ENCODE measurements at places on chromosomes 2 and 18. TPM values are rescaled to one million over a fixed set of nuclear protein-coding genes. Genes with fewer than 3 reads are reported as not detected.

DNA sequence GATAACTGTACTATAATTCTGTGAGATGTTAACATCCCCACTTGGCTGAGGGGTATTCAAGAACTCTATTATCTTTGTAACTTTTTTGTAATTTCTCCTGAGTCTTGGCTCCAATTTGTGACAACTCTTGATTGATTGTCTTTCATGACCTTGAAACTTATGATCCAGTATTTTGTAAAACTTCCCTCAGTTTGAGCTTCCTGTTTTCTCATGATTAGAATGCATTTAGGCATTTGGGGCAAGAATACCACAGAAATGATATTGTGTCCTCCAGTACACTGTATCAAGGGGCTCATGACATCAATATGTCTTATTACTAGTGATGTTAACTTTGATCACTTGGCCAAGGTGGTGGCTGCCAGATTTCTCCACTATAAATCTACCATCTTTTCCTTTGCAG is 37.4 kb downstream of the PNO1 start:
- no peak for DNase-seq

DNA sequence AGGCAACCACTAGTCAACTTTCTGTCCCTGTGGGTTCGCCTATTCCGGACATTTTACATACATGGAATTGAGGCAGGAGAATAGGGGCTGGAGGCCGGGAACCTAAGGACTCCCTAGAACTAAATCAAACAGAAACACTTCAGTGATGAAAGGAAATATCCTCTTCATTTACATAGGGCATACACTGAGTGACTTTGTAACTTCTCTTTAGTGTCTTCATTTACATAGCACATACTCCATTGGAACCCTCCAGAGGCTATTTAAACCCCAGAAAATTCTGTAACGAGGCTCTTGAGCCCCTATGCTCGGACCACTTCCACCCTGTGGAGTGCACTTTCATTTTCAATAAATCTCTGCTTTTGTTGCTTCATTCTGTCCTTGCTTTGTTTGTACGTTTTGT is 56.5 kb downstream of the CCDC195 start:
- no peak for DNase-seq

DNA sequence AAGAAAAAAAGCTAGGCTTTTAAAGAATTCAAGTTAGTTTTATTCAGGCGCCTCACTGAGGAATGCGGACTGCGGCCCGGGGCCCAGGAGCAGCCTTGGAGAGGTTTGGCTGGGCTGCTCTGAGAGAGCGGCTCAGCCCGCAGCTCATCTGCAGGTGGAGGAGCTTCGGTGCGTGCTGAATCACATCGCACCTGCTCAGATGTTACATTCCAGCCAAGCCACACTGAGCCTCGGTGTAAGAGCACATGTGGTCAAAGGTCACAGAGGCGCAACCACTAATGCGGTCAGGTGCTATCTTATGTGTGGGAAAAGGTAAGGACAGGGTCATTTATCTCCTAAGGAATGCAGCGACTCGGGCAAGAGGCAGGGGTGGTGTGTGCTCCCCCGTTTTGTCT is 17.1 kb upstream of the CNDP1 start:
- no peak for DNase-seq

The GLI2 gene
- 39.3 TPM for total RNA-seq

The BBS5 gene
- total RNA-seq = 4.8 TPM

DNA sequence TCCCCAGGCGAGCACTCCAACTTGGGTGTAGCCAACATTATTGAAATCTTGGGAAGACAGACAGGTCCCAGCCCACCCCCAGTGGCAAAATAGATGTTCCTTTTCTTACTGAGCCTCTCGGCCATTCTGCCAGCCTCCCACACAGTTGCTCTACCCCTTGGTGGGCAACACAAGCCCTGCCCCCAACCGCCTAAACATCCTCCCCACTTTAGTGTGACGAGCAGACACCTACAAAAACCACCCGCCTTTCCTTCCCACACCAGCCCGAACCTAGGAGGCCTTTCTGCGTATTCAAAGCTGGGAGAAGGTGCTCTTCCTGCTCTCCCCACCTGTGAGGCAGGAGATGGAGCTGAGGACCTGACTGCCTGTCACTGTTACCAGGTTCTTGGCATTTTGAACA is 58.6 kb upstream of the CAB39 start:
- no peak for DNase-seq

The OR6B2 gene
- not detected for total RNA-seq

GRCh38 chr18:31246460-31246859 is 71.5 kb upstream of the DSG1 start:
- no peak for DNase-seq

DNA sequence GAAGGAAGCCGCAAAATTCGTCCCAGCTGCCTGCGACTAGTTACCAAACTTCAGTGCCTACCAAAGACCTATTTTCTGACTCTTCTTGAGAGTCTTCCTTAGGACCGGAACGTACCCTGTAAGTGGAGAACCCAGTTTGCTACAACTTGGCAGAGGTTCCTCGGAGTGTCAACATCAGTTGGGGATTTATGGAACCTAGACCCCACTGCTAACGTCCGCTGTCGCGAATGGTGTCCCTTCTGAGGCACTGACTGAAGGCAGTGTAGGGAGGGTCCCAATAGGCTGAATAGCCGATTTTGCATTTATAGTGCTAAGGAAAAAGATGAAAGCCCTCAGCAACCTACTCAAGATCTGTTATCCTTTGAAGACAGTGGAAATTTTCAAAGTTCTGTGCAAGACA is 568 bp upstream of the STK17B start:
- no peak for DNase-seq

The CSRNP3 gene
- not detected for total RNA-seq

DNA sequence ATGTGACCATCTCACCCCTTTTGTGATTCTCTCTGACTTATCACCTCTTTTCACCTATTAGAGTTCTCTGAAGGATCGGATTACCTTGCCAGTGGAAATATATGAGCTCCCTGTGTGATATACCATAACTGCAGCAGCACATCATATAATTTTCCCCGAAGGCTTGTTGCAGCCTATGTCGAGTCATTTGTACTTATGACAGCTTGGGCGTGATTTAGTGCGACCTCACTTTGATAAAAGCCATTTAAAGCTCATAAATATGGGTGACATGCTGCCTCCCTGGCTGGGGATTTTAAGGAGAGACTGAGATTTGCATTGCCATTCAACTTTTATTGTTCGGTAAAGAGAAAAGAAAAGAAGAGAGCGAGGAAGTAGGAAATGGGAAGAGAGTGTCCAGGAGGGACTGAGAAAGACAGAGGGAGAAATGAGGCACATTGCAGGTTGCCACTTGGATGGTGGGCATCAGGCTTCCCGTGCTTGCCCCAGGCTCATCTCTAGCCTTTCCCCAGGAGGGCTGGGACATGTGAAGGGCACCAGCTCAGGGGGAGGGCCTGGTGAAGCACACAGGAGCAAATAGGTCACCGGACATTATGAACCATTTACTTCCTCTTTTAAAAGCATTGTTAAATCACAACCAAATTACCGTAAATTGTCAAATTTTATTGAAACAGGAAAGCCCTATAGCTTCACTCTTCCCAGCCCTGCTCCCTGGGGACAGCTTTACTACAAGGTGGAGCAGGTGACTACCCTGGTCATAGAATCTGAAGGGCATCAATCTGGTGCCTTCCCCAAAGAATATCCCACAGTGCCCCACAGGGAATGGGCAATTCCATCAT is 161.3 kb downstream of the SETBP1 start:
- DNase-seq = no peak

- no peak for DNase-seq
These were observed 136.0 kb upstream of the ITGB6 start for GRCh38 chr2:160336105-160336504.

- no peak for DNase-seq
These were observed 6.3 kb downstream of the LIMS2 start for GRCh38 chr2:127669056-127669455.

DNA sequence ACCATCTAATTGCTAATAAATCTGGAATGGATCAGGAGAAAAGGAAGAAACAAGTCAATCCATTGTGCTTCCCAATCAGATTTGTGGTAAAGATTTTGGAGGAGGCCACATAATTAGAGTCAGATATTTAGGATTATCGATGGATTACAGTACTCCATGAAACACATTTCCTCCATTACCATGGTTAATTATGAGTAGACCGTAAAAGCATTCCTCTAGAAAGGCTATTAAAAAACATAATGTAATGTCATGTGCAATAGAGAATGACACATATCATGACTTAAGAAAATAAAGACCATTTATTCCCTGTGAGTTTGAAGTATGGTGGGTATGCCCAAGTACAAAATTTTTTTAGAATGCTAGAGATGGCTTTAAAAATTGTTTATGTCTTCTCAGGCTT is 96.1 kb downstream of the ITGA4 start:
- no peak for DNase-seq

DNA sequence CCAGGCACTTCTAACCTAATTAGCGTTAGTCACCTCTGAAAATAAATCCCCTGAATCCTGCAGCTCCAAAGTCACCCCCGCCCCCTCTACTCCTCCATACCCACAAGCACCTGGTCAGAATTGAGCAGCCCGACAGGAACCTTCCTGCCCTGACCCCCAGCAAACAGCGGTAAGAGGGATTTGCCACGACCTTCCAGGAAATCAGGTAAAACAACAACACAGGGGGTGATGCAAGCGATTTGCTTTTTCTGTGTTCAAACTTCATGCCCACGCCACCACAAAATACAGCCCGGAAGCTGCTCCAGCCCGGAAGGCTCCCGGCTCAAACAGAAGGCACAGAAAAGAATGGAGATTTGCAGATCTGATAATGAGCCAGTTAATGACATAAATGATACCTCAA is 367.1 kb downstream of the GPD2 start:
- no peak for DNase-seq

GRCh38 chr2:199851883-199852282 is 891 bp upstream of the FTCDNL1 start:
- DNase-seq = no peak

The ATP6V1C2 gene
- total RNA-seq = not detected

The CYP26B1 gene
- total RNA-seq = 0.51 TPM

DNA sequence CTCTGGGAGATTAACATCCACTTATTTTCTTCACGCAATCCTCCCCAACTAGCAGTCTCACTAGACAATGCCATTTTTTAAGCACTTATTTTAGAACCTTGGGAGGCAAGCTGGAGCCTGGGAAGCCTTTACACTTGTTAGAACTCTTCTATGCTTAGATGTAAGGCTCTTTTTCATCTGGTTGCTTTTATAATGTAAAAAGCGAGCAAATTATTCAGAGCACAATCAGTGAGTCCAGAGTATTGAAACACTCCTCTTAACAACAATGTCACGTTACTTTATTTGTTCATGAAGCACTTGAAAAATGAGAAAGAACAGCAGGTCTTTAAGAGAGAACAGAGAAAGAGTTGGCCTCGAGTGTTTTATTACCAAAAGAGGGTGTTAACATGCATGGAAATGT is 84.1 kb upstream of the SLC8A1 start:
- no peak for DNase-seq

The SERPINB13 gene
- not detected for total RNA-seq

DNA sequence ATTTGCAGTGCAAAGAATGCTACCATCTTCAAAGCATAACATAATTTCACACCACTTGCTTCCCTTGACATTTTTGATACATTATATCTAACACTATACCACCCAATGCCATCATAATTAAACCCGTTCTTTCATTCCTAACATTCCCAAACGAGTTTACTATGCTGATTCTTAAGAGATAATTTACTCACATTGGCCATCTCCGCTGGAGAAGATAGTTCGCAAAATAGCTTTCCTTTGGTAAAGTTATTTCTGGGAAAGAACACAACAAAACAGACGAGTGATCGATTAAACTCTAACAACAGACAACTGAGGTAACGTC is 716 bp downstream of the MMADHC start:
- DNase-seq = no peak

All from HFFc6 (cell line).